ENCODE measurements at places on chromosomes 6 and 20. TPM values are rescaled to one million over a fixed set of nuclear protein-coding genes. Genes with fewer than 3 reads are reported as not detected.

- DNase-seq, result no peak
Observed at GRCh38 chr6:133396233-133396983, 155.3 kb downstream of the EYA4 start.

GRCh38 chr20:46304852-46305251, 3.4 kb downstream of the CDH22 start:
- DNase-seq, result no peak

GRCh38 chr6:25404091-25404490, 124.9 kb downstream of the CARMIL1 start:
- no peak for DNase-seq

DNA sequence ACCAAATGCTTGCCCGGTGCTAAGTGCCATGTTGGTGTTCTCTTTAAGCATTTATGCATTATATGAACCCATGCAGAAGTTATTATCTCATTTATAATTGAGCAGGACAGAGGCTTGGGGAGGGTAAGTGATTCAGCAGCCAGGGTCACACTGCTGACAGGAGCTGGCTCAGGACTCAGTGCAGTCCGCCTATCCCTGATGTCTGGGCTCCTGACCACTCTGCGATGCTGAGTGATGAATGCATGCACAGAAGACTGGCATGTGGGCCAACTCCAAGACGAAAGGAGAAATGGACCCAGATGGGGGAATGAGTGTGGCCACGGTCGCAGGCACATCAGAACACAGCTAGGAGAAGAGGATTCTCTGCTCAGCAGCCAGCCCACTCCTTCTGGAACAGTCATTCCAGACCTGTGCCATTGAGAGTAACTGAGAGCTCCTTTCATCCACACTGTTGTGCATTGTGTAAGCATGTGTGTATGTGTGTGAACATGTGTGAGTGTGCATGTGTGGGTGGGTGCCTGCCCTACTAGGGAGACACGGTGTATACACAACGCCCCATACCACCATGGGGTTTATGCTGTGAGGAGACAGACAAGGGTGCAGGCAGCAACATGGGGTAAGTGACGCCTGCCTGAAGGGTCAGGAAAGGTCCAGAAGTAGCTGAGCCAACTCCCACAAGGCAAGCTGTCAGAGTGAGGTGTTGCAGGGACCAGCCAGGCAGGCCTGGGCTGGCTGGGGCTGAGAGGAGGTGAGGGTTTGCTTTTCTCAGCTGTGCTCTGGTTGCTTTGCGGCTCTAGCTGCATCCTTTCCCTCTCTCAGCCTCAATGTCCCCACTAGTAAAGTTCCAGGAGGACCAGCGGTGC, 97.8 kb upstream of the PMEPA1 start:
- no peak for DNase-seq

DNA sequence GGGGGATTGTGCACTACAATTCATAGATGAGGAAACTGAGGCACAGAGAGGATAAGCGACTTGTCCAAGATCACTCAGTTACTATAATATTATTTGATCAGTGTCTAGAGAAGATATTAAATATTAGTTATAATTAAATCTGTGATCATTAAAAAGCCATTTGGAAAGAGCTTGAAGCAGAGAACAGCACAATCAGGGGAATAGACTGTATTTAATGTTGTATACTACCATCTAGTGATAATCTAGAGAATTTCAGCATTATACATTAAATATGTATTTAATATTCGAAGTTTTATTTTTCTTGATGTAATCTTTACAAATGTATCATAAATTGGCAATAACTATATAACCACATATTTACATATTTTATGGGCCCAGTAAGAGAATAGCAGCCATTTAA, 20.1 kb upstream of the MTCL3 start:
- DNase-seq, result no peak

DNA sequence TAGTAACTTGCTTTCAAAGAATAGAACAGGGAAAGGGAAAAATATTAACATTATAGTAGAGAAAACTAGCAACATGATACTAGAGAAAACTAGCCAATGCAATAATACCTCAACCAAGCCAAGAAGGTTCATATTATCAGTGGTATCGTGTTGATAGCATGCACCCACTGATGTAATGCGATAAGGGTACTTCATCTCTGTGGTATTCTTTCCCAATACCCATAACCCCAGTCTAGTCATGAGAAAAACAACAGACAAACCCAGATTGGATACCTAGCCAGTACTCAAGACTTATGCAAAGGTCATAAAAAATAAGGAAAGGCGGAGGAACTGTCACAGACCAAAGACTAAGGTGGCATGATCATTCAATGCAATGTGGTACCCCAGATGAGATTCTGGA, 21.0 kb downstream of the BLOC1S5 start:
- DNase-seq, result no peak

GRCh38 chr6:166591026-166591425, 4.5 kb upstream of the RAMACL start:
- DNase-seq, result no peak

- no peak for DNase-seq
Observed at GRCh38 chr6:125232466-125232865, 69.3 kb downstream of the HDDC2 start.

- no peak for DNase-seq
Observed at GRCh38 chr20:50439539-50440453, 70.4 kb upstream of the PTPN1 start.

DNA sequence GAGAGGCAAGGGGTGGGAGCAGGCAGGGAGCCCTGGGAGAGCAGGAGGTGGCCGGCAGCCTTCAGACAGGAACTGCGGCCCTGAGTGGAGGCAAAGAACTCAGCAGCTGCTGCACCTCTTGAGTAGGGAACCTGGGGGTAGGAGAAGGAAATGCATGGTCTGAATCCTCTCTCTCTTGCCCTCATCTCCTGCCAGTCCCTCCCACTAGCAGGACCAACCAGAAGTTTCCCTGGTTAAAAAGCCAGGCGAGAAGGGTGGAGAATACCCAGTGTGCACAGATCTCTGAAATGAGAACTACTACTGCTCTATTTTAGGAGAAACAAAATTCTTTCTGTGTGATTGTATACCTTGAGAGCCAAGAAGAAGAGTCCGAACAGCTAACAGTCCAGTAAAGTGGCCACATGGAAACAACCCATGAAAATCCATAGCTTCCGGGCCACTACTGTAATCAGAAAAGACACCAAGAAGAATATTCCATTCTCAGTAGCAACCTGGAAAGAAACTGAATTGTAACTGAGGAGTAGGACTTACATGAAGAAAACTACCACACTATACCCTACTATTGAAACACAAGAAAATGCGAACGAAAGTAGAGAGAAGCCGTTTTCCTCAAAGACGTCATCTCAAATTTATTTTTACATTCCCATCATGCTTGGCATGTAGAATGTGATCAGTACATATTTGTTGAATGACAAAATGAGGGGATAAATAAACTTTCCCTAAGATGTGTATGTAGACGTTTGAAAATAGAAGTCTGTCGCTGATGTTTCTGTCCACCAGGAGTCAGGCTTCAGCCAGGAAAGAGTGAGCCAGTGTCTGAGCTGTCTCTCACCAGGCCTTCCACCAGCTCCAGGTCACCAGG, 25.6 kb downstream of the WRNIP1 start:
- peak; percentile 50 for DNase-seq

DNA sequence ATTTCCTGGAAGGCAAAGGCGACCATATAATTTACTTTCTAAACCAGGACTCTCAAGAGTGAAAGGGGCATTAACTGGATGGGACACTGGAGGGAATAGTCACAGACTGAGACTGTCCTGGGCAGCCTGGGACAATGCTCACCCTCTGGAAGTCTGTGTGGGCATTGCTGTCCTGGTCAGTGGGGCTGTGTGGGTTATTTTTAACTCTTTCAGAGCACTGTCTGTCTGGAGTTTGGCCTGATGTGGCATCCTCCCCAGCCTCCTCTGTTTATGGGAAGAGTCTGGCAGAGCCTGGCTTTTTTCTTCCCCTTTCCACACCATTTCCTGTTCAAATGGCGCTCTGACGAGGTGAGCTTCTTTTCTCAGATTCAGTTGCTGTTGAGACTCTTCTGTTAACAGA, 11.7 kb downstream of the DAAM2 start:
- no peak for DNase-seq

SSTR4 gene
- total RNA-seq, result not detected

PI16 gene
- 5.8 TPM for total RNA-seq

ADGRB3 gene
- total RNA-seq, result not detected

TLDC2 gene
- not detected for total RNA-seq

ZC2HC1B gene
- not detected for total RNA-seq
